Stimulated activated CD8-positive, alpha-beta memory T cell treated with anti-CD3 and anti-CD28 coated beads, Interleukin-7, amount 100 ng/mL, for 24 hours (primary cell): ENCODE measurements at places on chromosomes 3 and 15.

- DNase-seq: no peak
Measured at GRCh38 chr3:43286841-43287499, 630 bp downstream of the SNRK start.

DNA sequence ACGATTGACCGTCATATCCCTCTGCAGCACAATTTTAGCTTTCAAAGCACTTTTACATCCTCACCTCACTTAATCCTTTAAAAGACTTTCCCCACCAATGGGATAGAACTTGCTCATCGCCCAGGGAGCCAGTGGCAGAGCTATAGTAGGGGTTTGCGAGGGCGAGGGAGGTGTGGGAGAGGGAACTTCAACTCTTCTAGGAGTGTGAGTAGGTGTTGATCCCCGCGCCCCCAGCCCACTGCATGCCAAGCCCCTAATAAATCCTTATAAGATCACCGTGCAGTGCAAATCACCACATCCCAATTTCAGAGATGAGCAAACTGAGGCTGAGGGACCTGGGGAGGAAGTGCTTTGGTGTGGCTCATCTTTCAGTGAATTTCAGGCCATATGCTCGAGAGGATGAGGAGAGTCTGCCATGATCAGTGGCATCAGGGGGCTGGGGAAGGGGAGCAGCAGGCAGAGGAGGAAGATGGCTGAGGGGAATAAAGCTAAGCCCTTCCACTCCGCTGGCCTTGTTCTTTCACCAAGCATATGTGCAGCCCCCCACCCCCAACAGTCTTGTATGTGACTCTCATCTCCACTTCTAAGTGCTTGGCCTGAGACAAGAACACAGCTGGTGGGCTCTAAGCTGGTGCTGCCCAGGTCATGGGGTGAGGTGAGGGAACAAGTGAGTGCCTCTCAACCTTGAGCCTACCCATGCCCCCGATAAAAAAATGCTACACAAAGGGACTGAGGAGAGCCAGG lies 5.1 kb downstream of the INSYN1 start:
- no peak for DNase-seq

GRCh38 chr15:40115670-40116093 lies 7.0 kb upstream of the BMF start:
- DNase-seq: no peak

DNA sequence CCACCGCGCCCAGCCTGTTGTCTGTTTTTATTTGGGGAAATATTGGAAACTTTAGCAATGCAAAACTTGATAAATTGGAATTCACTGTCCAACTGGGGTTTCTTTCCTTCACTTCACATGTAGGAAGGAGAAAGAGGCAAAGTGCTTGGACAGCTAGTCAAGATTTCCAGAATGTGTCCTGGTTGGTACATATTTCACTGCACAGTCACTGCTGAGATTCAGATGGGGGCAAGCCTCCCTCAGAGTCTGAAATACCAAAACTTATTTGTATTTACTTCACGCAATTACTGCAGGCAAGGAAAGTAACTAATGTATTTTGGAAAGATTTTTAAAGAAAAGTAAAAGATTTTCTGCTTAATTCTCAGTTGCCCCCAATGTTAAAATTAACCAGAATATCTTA lies 21.0 kb downstream of the LRRC31 start:
- no peak for DNase-seq

- DNase-seq: no peak
Measured at GRCh38 chr15:73296609-73297353, 72.0 kb downstream of the HCN4 start.

- DNase-seq: no peak
Measured at GRCh38 chr3:5423076-5423475, 235.6 kb downstream of the EDEM1 start.

DNA sequence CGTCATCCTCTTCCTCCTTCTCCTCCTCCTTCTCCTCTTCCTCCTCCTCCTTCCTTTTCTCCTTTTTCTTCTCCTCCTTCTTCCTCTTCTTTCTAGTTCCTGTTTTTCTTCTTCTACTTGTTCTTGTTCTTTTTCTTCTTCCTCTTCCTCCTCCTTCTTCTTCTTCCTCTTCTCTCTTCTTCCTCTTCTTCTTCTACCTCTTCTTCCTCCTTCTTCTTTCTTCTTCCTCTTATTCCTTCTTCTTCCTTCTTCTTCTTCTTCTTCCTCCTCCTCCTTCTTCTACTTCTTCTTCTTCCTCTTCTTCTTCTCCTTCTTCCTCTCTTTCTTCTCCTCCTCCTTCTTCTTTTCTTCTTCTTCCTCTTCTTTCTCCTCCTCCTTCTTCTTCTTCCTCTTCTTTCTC lies 310.2 kb upstream of the LMCD1 start:
- DNase-seq: no peak

DNA sequence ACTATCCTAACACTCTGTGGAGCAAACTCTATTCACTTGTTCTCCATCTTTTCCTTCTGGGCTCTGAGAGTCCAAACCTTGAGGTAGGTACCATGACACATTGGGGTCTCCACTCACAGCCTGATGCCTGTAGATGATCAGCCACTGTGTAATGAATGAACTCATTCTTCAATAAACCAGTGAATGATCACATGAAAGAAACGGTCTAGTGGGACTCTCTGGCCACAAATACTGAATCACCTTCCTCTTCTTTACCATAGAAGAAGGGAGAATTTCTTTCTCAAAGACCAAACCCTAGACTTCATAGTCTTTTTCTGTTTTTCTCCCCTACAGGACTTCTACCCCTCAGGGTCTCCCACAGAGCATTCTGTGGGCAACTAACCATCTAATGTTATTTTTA lies 20.5 kb upstream of the ABHD2 start:
- no peak for DNase-seq

- DNase-seq: no peak
Measured at GRCh38 chr15:58628206-58628947, 121.1 kb downstream of the ADAM10 start.

- DNase-seq: no peak
Measured at GRCh38 chr3:153257673-153258351, 95.8 kb downstream of the RAP2B start.

- DNase-seq: no peak
Measured at GRCh38 chr15:33150431-33150941, 44.0 kb downstream of the FMN1 start.

DNA sequence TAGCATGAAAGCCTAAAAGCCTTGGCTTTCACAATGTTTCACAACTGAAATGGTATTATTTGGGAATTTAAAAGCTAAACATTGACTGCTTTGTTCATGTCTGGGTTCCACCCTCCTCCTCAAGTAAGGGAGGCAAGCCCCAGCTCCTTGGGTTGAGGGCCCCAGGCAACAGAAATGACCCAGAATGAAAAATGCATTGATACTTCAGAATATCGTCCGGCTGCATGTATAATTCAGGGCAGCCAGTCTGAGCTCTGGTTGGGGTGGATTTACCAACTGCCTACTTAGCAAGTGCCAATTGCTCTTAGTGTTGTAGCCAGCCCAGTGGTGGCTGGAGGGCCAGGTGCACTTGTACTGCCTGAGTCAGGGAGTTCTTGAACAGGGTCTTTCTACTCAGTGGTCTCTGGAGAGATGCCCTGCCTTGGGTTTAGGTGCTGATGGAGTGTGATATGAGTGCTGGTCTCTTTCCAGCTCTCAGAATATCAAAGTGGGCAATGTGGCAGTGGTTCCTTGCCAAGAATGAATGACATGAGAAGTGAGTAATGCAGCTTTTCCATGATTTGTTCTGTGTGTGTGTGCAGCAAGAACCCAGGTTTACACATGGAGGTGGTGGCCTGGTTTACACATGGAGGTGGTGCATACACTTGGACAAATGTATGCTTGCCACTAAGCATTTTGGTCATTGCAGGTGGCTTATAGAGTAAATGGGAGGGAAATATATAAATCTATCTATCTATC lies 40.9 kb upstream of the ADAMTSL3 start:
- DNase-seq: no peak

- no peak for DNase-seq
Measured at GRCh38 chr15:33975022-33975565, 6.8 kb downstream of the CHRM5 start.

GRCh38 chr15:27847775-27848710 lies 251.1 kb downstream of the OCA2 start:
- no peak for DNase-seq

GRCh38 chr3:138232705-138233364 lies 45.7 kb downstream of the ARMC8 start:
- DNase-seq: no peak

GRCh38 chr15:41798607-41799487 lies 24.6 kb downstream of the MAPKBP1 start:
- DNase-seq: no peak

DNA sequence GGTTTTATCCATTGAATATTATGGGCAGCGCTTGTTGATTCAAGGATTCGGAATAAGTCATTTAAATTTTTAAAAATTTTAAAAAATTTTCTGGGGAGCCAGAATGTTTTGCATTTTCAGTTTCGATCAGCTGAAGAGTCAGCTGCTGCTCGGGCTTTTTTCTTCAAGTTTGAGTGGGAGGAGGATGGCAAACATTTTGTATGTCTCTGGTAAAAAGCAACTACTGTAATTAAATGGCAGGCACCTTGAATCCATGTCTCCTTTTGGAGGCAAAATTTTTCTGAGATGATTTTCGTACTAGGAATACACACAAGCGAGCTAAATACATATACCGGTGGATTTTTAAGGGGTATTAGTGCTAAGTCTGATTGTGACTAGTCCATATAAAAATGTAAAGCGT lies 612 bp downstream of the C3orf38 start:
- DNase-seq: no peak

- DNase-seq: no peak
Measured at GRCh38 chr3:4001976-4002375, 202.7 kb downstream of the LRRN1 start.

DNA sequence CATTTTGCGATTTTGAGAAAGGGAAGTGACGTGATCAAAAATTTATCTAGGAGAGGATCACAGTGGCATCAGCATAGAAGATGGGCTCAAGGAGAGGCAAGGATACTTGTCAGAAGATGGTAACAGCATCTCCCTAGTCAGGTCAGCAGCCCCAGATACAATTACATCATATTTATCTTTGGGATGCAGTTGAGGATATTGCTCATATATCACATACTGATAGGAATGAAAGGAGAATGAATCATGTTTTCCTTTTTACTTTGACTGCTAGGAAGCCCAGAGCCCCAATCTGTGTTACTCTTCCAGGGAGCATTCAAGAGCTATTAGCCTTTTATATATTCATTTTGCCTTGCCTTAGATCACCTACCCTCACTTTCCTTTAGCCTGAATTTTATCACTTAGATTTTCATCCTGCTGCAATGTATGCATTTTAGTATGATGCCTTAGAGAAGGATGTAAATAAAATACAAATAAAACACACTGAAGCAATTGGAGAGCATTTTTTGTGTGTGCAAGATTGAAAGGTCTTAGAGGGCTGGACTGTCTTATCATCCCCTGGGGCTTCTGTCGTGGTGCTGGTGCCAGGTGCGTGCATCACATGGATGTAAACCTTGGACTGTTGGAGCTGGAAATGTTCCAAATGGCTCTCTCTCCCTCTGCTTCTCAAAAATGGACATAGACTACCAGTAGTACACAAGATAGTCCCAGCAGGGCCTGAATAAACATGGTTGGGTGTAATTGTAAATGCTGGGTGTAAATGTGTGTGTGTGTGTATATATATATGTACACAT lies 40.3 kb downstream of the CORO2B start:
- DNase-seq: no peak

DNA sequence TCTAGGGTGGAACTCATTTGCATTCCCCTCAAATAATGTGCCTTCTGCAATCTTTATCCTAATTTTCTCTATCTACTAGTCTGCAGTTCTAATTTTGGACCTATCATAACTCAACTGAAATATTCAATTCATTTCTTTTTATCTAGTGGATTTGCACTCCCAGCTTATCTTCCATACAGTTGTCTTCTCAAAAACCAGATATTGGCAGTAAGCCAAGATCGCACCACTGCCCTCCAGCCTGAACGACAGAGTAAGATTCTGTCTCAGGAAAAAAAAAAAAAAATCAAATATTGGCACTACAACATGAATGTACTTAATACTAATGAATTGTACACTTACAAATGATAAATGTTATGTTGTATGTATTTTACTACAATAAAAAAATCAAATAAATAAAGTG lies 18.0 kb upstream of the CHMP2B start:
- DNase-seq: no peak

- no peak for DNase-seq
Measured at GRCh38 chr15:79197285-79197684, 85.2 kb upstream of the ANKRD34C start.

DNA sequence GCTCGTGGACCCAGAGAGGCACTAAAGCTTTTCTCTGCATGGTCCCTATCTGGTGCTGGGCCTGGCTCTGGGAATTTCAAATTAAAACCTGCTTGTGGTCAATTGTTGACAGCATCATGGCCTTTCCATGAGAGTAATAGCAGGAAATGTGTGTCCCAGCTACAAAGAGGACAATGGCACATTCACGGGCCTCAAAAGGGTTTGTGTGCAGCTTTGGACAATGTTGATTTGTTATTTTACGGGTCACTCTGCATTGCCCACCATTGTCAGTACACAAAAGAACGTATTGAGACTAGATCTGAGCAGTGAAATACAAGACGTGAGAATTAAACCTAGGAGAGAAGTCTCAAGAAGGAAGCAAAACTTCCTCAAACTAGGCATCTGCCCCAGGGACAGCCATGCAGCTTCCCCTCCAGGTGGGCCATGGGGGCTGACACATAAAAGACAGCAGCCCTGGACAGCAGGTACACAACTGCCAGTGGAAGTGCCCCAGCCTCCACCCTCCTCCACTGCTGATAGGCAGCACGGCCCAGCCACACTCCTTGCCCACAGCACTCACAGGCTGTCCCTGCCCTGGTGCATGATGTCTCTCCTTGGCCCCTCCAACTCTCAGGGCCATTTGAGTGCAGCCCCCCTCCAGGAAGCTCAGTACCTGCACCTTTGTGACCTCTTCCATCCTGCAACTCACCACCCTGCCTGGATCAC lies 15.9 kb upstream of the LTF start:
- no peak for DNase-seq

GRCh38 chr3:139016430-139017048 lies 4.2 kb downstream of the PRR23B start:
- no peak for DNase-seq

- no peak for DNase-seq
Measured at GRCh38 chr3:105555206-105555605, 188.5 kb downstream of the ALCAM start.

GRCh38 chr3:170038434-170039110 lies 777 bp downstream of the GPR160 start:
- no peak for DNase-seq

- no peak for DNase-seq
Measured at GRCh38 chr3:120057626-120058025, 36.6 kb downstream of the GSK3B start.

DNA sequence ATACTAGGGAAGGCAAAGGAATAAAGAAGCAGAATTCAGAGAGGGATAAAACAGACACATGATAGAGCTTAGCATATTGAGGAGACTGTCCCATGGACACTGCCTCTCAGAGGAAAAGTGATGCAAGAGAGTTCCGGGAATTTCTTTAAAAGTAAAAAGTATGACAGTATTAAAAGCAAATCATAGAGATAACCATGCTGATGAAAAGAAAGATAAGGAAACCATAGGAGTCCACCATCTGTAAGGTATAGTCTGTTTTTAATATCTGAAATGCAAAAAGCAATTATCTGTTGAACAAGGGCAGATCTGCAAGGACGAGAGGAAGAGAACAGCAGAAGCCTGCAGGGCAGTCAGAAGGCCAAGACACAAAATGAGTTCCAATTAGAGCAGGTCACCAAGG lies 495.9 kb upstream of the GOLIM4 start:
- no peak for DNase-seq
